ENCODE measurements at places on chromosomes 5 and 9.

DNA sequence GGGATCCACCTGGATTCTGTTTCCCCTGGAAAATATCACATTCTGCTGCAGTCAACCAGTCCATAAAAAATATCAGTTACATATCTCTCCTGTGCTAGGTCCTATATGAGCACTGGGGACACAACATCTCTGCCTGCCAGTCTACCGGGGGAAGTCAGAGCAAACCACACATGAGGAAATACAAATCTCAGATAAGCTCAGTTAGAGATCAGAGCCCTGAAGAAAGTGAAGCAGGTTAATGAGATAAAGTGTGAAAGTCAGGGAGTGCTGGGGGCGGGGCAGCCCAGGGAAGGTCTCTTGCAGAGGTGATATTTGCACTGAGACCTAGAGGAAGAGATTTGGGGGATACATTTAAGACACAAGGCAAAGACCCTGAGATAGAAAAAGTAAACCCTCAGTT, 67.8 kb upstream of the SLC1A1 start:
- no peak for DNase-seq

DNA sequence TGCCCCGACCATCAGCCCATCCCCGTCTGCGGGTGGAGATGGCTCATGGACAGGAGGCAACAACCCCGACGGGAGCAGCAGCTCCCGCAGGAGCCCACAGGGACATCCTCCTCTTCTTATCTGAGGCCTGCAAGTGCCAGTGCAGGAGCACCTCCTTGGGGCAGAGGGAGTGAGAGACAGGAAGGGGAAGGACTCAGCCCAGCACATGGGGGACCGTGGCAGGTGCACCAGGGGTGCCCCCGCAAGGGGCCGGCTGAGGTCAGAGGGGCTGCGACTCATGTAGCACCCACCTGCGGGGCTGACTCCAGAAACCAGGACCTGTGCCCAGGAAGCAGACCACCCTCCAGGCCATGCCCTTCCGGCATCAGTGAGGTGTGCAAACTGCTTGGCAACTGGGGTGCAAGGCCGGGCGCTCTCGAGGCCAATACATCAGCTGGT, 259.8 kb upstream of the ADAMTS16 start:
- DNase-seq = no peak

- no peak for DNase-seq
Measured at GRCh38 chr5:150339841-150340240, 17.7 kb upstream of the TCOF1 start.

GRCh38 chr5:57710126-57710525, 227.5 kb upstream of the ACTBL2 start:
- no peak for DNase-seq

DNA sequence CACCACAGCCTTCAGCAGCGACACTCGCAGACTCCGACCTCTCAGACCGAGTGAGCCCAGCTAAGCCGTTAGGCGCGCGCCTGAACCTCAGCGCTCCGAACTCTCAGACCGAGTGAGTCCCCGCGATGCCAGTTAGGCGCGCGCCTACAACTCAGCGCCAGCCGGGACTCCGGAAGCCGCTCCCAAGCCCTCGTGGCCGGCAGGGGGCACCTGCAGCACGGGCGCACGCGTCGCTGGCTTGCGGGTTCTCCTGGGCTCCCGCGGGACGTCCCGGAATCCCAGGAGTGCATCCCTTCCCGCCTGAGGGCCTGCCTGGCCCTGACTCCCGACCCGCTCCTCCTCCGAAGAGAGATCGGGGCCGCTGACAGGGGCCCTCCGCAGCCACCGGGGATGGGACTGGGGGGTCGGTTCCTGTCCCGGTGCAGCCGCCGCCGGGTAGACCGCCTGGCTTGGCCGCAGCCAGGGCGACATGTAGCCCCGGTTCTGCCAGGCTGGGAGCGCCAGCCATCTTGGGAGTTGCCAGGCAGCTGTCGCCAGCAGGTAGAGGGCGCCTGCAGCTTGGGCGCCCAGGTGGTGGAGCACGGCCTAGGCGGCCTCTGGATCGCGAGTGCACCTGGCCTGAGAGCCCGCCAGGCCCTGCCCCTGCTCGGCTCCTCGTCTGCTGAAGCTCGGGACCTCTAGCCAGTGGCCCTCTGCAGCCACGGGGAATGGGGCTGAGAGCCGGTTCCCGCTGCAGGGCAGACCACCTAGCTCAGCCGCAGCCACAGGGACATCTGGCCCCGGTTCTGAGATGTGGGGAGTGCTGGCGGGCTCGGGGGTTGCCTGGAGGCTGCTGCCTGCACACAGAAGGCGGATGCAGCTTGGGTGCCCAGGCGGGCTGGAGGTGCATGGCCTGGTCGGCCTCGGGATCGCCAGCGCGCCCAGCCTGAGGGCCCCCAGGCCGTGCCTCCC, at the start of gene ANKRD18A:
ANKRD18A (minus strand) TSS at position 114 of the 951 bp plus-strand sequence. CDS start 311 bp downstream, outside the sequence.
- DNase-seq = peak; percentile 54

GRCh38 chr5:60649288-60649917, 50.6 kb downstream of the DEPDC1B start:
- peak; percentile 58 for DNase-seq

GRCh38 chr5:124702525-124702924, 43.9 kb downstream of the ZNF608 start:
- no peak for DNase-seq

GRCh38 chr5:58751222-58751837, 168.5 kb downstream of the RAB3C start:
- peak; percentile 72 for DNase-seq

- DNase-seq = no peak
Measured at GRCh38 chr5:1005249-1005851, 3.3 kb upstream of the NKD2 start.
